ENCODE measurements at places on chromosomes 11 and 22.

- no peak for DNase-seq
Observed at GRCh38 chr11:34652191-34652973, 31.5 kb downstream of the EHF start.

DNA sequence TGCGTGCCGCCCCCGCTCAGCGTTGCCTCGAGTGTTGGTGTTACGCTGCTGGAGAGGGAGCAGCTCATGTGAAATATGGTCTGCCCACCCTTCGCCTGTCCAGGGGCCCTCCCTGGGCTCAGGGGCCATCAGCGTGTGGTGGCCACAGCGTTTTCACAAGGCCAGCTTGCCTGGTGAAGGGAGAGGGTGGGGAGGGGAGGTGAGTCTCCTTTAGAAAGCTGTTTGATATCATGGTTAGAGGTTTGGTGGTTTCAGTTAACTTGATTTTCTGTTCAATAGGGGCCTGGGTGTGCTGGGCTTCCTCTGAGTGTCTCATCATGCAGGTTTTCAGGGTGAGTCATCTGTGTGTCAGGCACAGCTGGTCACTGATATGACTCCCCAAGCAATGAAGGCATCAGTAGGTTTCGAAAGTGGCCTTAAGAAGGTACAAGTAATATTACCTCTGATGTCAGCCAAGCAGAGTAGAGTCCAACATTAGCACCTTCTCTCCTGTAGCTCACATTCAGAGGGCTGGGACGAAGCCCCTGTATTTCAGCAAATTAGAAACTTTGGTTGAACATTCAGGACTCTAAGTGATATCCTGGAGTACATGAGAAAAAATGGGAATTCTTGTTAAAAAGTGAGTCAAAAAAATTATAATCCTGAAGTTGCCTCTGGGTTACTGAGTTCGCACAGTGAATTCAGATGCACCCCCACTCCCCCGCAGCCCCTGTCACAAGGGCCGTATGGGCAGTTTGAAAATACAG, 172.5 kb downstream of the TBC1D22A start:
- no peak for DNase-seq

GRCh38 chr11:2798951-2799761, 86.4 kb downstream of the CDKN1C start:
- peak; percentile 17 for DNase-seq

DNA sequence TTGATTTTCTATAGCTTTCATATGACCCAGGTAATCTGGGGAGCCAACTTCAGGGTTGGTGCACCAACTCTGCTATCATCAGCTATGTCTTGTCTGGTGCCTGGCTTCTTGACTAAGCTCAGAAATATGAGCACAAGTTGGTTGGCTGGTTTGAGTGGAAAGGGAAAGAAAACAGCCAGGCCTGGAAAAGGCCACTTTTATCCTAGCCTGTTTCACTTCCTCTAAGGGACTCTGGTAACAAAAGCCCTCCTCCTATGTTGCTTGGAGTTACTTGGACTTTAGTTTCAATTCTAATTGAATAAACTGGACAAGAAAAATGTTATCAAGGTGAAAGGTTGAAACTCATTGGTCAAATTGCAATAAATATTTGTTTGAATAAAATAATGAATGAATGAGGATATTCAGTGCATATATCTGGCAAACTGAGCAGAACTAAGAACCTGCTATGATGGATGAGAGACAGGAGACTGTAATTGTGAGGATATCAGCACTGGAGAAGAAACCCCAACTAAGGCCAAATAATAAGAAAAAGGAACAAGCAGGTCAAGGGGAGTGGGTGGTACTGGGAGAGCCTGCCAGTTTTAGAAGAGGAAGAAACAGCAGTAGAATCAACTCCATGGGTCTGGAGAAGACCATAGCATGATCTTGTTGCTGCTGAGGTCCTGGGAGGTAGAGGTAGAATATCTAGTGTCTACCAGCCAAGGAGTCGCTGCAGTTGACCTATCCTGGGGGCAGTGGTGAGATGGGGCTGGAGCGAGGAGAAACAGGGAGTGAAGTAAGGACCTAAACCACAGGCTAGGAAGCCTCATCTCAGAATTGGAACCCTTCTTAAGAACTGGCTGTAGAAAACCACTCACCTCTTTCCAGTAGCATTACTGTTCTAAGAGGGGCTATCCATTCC, 8.2 kb downstream of the ROBO4 start:
- DNase-seq, result no peak

DNA sequence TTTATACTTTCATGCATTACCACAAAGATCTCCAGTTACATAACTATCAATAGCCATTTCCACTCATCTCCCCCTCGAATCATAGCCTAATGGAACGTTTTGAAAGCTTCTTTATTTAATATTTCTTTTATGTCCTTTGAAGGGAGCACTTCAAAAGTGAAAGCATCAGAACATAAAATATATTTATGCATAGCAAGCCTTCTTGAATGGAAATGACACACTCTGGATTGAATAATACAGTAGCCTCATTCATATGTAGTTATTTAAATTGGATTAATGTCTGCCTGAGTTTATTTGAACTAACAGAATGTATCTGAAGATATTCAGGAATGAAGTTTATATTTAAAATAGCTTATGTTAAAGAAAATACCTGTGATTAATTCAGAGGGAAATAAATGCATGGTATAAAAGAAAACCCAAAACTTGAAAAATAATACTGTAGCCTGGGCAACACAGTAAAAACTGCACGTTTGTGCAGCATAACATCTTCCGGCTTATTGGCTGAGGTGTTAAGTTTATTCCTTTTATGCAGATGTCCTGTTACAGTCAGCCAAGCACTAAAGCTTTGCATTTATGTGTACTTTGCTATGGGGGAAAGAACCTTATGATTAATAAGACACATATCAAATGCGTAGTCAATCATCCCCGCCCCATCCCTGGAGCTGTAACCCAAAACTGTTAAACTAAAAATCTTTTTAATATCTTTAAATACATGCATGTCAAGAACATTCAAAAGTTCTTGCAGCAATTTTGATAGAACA, 22.0 kb downstream of the OOSP3 start:
- no peak for DNase-seq

GRCh38 chr11:122153746-122154145, 37.7 kb upstream of the BLID start:
- DNase-seq, result no peak

DNA sequence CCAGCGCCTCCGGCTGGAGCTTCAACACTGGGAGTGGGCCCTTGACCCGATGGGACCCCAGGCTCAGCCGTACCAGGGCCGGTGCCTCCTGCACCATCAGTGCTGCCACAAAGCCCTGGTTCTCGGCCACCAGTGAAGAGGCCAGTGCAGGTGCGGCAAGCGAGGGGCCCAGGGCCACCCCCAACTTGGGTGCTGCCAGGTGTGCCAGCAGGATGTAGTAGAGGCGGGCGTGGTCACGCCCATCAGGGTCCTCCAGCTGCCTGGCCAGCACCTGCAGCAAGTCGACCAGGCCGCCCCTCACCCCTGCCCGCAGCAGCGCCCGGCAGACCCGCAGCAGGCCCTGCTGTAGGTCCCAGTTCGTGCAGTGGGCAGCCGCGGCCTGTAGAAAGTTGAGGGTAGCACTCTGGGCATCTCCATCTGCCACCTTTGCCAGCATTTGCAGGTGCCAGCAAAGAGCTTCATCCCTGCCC, 2.3 kb downstream of the AP5B1 start:
- no peak for DNase-seq

DNA sequence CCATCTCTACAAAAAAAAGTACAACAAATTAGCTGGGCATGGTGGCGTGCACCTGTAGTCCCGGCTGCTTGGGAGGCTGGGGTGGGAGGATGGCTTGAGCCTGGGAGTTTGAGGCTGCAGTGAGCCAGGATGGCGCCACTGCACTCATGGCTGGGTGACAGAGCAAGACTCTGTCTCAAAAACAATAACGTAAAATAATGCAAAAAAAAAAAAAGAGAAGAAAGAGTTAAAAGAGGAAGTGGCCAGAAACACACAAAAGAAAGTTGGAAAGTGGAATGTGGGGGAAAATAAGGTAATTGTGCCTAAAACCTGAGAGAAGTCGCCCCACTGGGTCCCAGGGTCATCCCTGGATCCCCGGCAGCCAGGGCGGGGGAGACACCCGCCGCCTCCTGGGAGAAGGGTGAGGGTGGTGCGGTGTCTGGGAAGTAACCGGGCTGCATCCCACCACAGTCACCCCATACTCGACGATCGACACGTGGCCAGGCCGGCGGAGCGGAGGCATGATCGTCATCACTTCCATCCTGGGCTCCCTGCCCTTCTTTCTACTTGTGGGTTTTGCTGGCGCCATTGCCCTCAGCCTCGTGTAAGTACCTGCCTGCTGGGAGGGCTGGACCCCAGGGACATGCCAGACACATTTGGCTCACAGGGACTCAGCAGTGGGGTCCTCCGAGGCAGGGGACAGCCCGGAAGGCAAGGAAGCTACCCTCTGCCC, 8.1 kb downstream of the UPK3A start:
- no peak for DNase-seq
